IPS-NIHi11 (cell line): ENCODE measurements at places on chromosomes 7 and 10.

- DNase-seq, result no peak
These were observed 129.6 kb downstream of the SMURF1 start for GRCh38 chr7:99014113-99014985.

DNA sequence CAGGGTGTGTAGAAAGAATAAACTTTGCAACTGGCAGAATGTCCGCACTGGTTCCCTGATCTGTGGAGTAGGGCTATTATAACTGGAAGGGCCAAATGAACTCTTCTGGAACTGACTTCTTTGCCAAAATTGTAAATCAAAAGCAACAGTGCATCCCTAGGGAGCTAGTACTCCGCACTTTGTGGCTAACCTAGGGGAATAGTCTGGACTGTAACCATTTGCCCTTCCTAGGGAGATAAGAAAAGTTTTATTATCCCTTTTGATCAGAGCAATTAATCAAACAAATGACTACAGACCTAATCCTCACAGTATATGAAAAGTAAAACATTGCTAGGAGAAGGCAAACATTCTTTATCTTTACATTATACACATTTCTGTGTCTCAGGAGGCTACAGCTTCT, 45.5 kb upstream of the STEAP1B start:
- DNase-seq, result no peak

- no peak for DNase-seq
These were observed 10.5 kb upstream of the TTYH3 start for GRCh38 chr7:2621061-2621828.

DNA sequence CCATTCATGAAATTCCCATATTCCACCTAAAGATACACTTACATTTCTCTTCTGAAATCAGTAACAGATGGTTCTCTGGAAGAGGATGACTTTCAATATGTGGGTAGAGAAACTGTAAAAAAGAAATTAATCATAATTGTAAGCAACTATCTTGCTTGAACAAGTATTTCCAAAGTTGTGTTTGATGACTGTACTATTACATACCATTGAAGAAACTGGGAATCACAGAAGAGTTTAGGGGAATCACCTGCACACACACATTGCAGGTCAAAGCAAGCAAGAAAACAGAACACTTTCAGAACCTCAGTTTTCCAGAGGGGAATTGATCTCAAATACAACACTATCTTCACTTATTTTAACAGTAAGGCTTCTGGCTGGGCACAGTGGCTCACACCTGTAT, 33.6 kb downstream of the GSAP start:
- no peak for DNase-seq

DNA sequence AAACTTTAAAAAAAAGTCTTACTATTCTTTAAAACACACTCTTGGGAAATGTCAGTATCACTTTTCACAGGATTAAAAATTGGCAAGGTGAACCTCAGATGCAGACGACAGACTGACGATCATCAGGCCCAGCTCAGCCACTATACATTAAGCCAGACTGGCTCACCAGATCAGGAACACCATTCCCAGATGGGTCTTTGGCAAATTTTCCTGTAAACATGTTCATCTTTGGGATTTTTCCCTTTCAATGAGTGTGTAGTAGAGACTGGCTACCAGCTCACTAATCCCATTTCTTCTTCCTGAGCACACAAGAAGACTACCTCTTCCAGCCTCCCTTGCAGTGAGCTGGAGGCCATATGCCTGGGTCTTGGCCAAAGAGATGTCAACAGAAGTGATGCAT, 142.7 kb upstream of the CHST15 start:
- no peak for DNase-seq

DNA sequence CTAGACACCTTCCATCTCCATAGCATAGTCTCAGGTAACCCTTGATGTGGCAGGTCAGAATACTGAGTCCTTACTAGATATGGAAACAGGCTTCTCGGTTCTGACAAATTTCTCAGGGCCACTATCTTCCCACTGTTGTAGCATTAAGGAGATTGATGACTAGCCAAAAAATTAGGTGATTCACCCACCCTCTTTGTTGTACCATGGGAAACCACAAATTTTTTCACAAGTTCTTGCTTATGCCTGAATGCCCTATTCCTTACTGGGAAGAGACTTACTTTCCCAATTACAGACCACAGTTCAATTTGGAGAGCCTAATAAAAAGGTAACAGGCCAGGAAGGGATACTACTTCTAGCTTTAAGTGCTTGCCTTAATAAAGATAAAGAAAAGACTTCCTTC, 948.8 kb downstream of the GRM8 start:
- no peak for DNase-seq

DNA sequence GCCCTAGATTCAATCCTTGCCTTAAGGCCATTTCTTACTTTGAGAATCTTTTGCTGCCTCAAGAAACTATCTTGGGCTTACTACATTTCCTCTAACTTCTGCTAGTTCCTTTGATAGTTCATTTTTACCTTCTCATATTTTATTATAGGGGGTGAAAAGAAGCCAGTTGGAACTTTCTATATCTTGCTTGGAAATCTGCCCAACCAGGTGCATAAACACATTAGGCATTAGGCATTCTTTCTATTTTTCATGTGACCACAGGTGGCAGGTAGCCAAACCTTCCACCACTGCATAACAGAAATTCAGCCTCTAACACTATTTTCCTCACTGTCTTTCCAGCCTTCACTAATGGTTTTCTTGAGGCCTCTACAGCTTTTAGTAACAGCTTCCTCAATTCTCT, 300.0 kb upstream of the SP8 start:
- peak; percentile 26 for DNase-seq

DNA sequence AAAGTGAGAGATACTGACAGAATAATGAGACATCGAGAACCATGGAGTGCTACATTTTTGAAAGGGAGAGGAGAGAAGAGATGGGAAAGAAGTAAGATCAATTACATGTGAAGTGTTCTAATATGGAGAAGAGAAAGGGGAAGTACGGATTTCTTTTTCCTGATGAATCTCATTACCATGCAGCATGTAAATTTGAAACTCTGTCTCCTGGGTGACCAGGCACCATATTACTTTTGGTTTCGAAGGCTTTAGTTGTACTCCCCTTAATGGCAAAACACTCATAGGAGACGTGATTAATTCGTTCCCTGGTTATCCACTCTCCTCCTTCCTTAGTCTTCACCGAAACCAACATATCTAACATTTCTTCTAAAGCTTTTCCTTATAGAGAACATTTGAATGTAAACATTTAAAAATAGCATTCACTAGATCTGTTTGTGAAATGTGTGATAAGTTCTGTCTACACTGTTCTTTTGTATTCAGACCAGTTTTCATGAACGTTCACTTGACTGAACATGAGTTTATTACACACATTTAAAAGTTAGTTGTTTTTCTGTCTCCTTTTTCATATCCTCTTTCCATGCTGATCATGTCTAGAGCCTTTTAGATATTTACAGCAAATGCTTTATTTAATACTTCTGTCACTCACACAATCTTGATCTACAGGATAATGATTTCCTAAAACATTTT, 80.2 kb upstream of the MSRB2 start:
- no peak for DNase-seq

DNA sequence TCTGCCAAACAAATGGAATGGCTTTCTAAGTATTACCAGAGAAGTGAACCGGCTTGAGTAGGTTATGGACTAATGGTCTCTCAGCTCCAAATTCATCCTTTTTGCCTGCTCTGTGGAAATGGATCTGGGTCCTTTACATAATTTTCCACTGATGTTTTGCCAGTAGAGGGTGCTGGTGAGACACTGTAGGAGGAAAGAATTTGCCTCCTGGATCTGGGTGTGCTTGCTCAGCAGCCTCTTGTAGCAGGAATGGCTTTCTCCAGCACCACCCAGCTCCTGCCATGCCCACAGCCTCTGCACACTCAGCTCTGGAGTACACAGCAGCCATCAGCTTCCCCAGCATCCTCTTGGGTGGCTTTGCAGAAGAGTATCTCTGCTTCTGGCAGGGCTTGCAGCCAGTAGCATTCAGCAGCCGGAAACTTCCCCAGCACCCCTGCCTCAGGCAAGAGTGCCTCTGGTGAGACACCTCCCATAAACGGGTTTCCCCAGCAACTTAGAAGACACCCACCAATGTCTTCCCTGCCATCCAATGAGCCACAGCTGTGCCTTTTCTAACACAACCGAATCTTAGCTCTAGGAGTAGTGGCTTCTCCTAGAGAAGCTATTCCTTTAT, 235.0 kb upstream of the PLPP4 start:
- DNase-seq, result peak; percentile 71

DNA sequence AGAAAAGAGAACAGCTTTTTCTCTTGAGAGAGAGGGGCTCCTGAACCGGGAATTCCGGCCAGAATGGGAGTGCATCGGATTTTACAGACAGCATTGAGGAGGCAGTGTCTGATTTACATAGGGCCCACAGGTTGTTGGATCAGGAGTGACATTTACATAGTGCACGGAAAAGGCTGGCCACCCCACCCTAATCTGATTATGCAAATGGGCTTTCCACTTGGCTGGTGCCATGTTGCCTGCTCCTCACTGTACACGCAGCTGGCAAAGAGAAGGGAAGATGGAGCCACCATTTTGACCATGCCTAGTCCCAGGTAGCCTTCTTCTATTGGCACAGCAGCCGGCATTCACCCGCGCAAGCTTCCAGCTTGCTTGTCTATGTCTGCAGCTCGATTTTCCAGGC, 77.5 kb upstream of the FAM171A1 start:
- no peak for DNase-seq

- no peak for DNase-seq
These were observed 12.7 kb downstream of the C10orf71 start for GRCh38 chr10:49311555-49312236.

DNA sequence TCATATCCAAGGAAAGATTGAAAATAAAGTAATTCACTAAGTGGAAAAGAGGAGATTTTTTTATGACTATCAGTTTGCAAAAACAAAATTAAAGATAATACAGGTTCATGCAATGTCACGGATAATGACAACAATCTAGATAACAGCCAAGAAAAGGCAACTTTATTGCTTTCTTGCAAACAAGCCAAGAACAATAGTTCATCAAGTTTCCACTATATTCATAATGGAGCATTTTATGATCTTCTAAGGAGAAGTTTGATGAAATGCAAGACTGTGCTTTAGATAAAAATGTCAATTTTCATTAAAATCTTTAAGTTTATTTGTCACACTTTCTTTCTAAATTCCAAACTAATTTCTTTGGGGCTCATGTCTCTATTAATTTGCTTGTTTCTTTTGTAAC, 53.9 kb upstream of the NRP1 start:
- no peak for DNase-seq

GRCh38 chr10:120541984-120542383, 85.0 kb downstream of the PLPP4 start:
- no peak for DNase-seq

DNA sequence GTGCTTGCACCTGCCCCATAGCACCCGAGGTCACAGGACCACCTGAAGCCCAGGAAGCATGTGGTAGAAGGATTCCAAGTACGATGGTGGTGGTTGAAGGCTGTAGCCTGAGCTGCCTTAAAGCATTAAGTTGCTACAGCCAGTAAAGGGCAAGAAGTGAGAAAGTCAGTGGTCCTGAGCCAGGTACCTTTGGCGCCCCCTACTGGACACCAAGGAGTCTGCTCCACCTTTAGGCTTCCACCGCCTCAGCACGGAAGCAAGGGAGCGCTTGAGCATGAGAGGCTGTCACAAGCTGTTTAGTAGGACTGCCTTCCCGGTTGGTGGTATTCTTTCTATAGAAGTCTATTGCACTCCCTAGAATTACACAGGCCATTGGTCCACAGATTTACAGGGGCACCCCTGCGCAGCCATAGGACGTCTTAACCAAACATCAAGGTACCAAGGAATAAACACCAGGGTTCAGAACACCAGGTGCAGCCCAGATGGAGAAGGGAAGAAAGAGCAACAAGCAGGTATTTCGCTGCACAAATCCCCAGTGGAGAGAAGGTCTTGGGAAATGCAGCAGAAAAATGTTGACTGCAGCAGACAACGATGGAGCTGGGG, 2.2 kb downstream of the CRTAC1 start:
- DNase-seq, result peak; percentile 86

- no peak for DNase-seq
These were observed 588.5 kb downstream of the KCNMA1 start for GRCh38 chr10:77049146-77049545.

- DNase-seq, result peak; percentile 38
These were observed 31.3 kb downstream of the PLXNA4 start for GRCh38 chr7:132544999-132545398.
